ENCODE measurements at places on chromosomes 5 and 9. TPM values are rescaled to one million over a fixed set of nuclear protein-coding genes. Genes with fewer than 3 reads are reported as not detected.

DNA sequence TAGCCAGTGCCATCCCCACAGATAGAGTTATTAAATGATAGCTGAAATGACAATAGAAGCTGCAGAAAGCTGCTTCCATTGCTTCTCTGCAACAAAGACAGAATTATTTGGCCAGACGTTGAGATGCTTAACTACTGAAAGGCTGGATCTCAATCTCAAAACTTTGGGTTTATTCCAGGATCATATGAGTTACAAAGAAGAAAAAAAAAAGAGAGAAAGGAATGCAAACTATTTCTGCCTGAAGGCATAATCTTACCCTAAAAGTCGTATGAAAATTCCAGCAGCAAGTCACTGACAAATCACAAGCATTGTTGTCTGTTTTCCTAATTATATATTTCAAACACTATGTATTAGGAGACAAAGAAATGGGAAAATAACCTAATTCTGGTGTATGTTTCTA, 12.8 kb upstream of the TYRP1 start:
- DNase-seq: no peak

DNA sequence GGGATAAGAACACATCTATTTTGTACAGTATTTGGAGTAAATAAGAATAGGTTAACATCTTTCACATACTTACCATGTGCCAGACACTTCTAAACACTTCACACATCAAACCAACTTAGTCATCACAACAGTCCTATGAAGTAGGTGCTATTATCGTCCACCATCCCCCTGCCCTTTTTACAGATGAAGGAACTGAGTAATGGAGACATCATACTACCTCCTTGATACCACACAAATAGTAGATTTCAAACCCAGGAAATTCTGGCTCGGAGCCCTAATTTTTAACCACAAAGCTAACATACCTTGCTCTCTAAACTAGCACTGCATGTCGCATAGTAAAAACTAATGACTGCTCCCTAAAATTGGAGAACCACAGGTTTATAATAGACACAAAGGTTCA, 4.2 kb upstream of the ZNF366 start:
- DNase-seq: no peak

DNA sequence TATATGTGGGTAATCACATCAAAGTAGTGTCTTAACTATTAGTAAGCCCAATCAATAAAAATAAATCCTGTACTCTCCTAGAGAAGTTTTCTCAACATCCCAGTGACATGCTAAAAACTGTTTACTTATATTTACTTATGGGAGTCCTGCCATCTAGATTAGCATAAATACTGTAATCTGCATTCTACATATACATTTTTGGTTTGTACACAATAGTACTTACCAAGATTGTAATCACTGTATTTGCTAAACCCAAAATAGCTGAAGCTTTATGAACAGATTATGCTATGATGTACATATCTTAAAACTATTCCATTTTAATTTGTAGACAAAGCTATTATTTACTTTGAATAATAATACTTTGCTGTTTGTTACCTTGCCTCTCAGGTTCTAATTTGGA, 105.4 kb downstream of the EDIL3 start:
- no peak for DNase-seq

- DNase-seq: no peak
Observed at GRCh38 chr9:84411683-84412267, 71.2 kb upstream of the SLC28A3 start.

DNA sequence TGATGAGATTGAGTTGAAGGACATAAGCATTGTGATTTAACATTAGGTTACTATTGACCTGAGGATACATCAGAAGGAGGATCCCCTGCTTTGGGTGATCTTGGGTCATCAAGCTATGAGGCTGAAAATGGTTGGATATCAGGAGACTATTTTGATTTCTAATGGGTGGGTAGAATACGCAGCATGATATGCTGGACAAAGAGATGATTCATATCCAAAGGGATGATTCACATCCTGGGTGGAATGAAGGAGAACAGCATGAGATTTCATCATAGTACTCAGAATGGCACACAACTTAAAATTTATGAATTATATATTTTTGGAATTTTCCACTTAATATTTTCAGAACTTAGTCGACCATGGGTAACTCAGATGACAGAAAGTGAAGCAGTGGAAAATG, 1759.5 kb upstream of the C9orf72 start:
- DNase-seq: no peak

DNA sequence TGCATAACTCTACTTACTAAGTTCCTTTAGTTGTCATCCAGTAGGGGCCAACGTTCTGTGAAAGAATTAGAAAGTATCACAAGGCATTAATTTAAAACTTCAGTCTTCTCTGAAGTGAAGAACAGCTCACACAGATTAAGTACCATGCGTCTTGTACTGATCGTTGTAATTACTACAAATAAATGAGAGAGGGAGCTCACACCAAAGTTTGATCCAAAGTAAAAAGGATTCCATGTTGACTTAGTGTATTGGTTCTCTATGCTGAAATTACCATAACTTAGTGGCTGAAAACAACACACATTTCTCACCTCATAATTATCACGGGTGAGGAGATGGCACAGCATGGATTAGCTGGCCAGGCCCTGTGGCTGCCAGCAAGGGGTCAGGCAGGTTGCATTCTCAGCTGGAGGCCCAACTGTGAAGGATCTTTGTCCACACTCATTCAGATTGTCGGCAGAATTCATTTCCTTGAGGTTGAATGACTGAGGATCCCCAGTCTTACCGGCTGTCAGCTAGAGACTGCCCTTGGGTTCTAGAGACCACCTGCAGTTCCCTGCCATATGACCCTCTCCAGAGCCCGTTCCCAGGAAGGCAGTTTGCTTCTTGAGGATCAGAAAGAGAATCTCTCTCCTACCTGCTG, 169.1 kb downstream of the YTHDC2 start:
- DNase-seq: no peak

GRCh38 chr5:105448271-105448670, 1885.7 kb upstream of the NUDT12 start:
- no peak for DNase-seq

DNA sequence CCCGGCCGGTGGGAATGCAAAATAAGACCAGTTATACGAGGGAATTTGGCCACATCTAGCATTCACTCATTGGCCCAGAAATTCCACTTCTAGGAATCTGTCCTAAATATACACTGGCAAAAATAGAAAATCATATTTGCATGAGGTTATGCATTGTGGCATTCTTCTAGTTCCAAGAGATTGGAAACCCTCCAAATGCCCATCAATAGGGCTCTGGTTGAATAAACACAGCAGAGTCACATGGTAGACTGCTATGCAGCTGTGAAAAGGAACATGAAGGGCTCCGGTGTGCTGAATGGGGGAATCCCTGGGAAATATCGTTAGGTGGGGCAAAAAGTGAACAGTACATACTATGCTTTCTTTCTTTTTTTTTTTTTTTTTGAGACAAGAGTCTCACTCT, 36.8 kb downstream of the PTGES start:
- DNase-seq: no peak

DNA sequence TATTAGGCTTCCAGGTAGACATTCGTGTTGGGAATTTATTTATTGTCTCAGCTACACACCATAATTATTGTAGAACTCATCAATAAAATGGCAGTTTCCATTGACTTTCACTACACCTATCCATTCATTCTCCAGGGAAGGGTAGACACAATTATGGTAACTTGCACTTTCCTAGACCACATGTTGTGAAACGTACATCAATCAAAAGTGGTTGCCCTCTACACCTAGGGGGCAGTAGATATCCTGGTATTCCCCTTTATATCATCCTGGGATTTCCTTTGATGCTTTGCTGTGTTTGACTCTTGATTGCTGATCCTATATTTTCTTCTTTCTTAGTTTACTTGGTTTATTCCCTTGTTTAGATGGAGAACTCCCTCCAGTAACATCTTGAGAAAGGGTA, 47.9 kb downstream of the ADGRV1 start:
- DNase-seq: no peak

DNA sequence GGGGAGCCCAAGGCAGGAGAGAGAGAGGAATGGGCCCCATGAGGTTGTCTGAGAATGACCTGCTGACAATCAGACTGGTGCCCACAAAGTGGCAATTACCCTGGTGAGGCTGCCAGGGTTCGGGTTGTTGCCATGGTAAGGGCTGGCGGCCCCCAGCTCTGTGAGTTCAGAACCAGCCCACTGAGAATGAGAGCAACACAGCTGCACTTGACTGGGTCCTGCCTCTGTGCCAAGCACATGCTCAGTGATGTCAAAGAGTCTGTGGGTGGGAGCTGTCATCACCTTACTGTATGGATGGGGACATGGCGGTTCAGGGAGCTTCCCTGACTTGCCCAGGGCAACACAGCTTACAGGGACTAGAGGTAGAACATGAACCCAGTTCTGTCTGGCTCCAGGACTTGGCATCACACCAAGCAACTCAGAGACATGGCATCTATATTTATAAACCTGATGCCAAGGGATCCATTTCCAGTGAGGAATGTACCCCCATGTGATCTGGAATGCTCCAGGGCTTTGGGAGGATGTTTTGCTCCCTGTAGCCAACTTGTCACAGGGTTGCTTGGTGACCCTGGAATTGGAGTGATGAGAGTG, 38.2 kb upstream of the TEX48 start:
- DNase-seq: no peak

GRCh38 chr9:92438900-92439526, 14.7 kb upstream of the OMD start:
- no peak for DNase-seq

- DNase-seq: no peak
Observed at GRCh38 chr5:150320044-150320613, 17.4 kb upstream of the ARSI start.

NR5A1 gene
- not detected for total RNA-seq

IL13 gene
- total RNA-seq: 119 TPM

ZNF367 gene
- total RNA-seq: 36.3 TPM

SPATA31E1 gene
- total RNA-seq: not detected

PRUNE2 gene
- total RNA-seq: 1.3 TPM

GFI1B gene
- total RNA-seq: not detected
